ENCODE measurements at places on chromosomes 5 and 9. TPM values are rescaled to one million over a fixed set of nuclear protein-coding genes. Genes with fewer than 3 reads are reported as not detected.

Gene ARID3C
- total RNA-seq, result not detected

Gene PCDHB6
- total RNA-seq, result not detected

Gene GRXCR2
- total RNA-seq, result not detected

Gene TAF11L7
- total RNA-seq, result not detected

Gene PRRC2B
- total RNA-seq, result 233 TPM

Gene FCHSD1
- total RNA-seq, result 64.8 TPM

Gene TAS2R1
- not detected for total RNA-seq

Gene SLCO6A1
- total RNA-seq, result not detected

Gene PCDHGA6
- 0.12 TPM for total RNA-seq

Gene ATOX1
- total RNA-seq, result 41.9 TPM

Gene LRRC19
- total RNA-seq, result not detected

Gene MCC
- total RNA-seq, result 1.8 TPM

Gene SCGB3A1
- total RNA-seq, result not detected

Gene TMEM171
- not detected for total RNA-seq

Gene CCDC152
- 4.2 TPM for total RNA-seq

Gene CDH12
- total RNA-seq, result not detected

Gene ZNF658
- total RNA-seq, result 4.7 TPM

Gene EQTN
- total RNA-seq, result not detected

Gene FOXD4
- 0.13 TPM for total RNA-seq

Gene PDCD1LG2
- total RNA-seq, result 1.0 TPM

Gene RBM18
- 21.5 TPM for total RNA-seq

Gene CRHBP
- total RNA-seq, result 0.45 TPM

Gene STPG3
- not detected for total RNA-seq

Gene CACNA1B
- not detected for total RNA-seq

Gene HTR4
- total RNA-seq, result not detected
